ENCODE measurements at places on chromosomes 1 and 21. TPM values are rescaled to one million over a fixed set of nuclear protein-coding genes. Genes with fewer than 3 reads are reported as not detected.

- peak; percentile 69 for DNase-seq
- peaks cover 2% of the 10 kb centered on the region for H3K27me3 ChIP-seq
- peak overlapping the region; percentile 77 for H3K27ac ChIP-seq
Measured at GRCh38 chr1:23581219-23581618, 21.9 kb upstream of the ID3 start.

DNA sequence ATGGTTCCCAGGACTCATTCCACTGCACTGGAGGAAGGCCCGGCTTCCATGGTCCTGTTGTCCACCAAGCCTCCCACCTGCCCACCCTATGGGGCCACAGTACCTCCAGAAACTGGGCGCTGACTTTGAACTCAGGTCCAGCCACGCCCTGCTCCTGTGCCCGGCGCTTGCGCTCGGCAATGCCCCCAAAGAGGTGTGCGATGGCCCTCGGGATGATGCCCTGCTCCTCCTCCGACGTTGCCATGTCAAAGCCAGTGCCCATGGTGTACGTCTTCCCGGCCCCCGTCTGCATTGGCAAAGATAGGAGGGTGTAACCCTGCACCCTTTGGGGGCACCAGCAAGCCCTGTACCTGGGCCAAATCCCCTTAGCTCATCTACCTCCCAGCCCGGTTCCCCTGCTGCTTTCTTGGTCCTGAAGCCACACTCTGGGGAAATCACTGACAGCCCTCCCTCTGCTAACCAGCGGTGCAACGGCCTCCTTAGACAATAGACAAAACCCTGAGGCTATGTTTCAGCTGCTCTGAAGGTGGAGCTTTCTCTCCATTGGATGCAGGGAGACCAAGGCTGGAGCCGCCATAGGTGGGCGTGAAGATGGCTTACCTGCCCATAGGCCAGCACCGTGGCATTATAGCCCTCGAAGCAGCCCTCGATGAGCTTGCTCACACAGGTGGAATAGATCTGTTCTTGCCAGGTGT lies 14.7 kb downstream of the KIF21B start:
- H3K27ac ChIP-seq = no peak overlapping the region
- peaks cover 17% of the 10 kb centered on the region for H3K4me1 ChIP-seq
- H3K36me3 ChIP-seq = no peaks in the 10 kb centered on the region
- peaks cover 2% of the 10 kb centered on the region for H3K27me3 ChIP-seq

GRCh38 chr1:202966006-202966898 lies 805 bp downstream of the CYB5R1 start:
- H3K27ac ChIP-seq = no peak overlapping the region
- H3K4me3 ChIP-seq = peak overlapping the region; percentile 87
- no peak for DNase-seq
- peaks cover 21% of the 10 kb centered on the region for H3K4me1 ChIP-seq
- H3K27me3 ChIP-seq = no peaks in the 10 kb centered on the region

Gene VHLL
- total RNA-seq = not detected

Gene RPE65
- total RNA-seq = not detected

Gene CRTC2
- total RNA-seq = 47.3 TPM
